Stimulated activated CD4-positive, alpha-beta T cell treated with anti-CD3 and anti-CD28 coated beads, Interleukin-15, amount 100 ng/mL, for 1 hour (primary cell): ENCODE measurements at places on chromosomes 13 and 19.

- no peak for DNase-seq
Measured at GRCh38 chr13:53343361-53343744, 314.7 kb downstream of the OLFM4 start.

DNA sequence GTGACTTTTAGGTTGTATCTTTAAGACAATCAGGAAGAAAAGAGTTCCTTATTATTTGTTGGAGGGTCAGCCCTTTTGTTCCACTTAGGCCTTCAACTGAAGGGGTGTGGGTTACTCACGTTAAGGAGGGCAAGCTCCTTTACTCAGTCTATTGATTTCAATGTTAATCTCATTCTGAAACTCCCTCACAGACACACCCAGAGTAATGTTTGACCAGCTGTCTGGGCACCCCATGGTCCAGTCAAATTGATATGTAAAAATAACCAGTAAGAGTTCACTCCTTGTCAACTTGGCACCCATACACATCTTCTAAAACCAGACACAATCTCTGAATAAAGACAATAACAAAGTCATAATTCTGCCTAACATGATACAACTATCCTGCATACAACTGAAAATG lies 292.9 kb downstream of the KLF5 start:
- DNase-seq = no peak

GRCh38 chr19:11821474-11822109 lies 7.5 kb downstream of the ZNF440 start:
- no peak for DNase-seq

DNA sequence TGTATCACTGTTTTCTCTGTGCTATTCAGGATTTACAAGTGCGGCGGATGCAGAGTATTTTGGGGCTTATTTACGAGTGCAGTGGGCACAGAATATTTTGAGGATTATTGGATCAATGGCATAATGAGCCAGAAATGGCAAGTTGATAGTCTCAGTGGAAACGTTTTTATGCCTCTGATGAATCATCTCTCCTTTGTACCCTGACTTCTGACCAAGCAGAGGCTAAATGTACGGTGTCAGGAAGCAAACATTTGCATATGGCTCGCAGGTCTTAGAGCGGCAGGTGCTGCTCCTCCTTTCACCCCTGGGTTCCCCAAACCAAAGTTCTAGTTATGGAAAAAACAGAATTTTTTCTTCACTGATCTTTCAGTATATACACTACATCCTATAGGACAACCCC lies 94.5 kb downstream of the LIG4 start:
- DNase-seq = no peak

- no peak for DNase-seq
Measured at GRCh38 chr19:18292462-18292809, 11.0 kb upstream of the JUND start.

GRCh38 chr13:24618011-24618955 lies 61.9 kb upstream of the ATP12A start:
- DNase-seq = peak; percentile 18
